Adrenal gland (tissue), 19 donors: ENCODE measurements at places on chromosomes 5 and 9. TPM values are rescaled to one million over a fixed set of nuclear protein-coding genes. Genes with fewer than 3 reads are reported as not detected.

DNA sequence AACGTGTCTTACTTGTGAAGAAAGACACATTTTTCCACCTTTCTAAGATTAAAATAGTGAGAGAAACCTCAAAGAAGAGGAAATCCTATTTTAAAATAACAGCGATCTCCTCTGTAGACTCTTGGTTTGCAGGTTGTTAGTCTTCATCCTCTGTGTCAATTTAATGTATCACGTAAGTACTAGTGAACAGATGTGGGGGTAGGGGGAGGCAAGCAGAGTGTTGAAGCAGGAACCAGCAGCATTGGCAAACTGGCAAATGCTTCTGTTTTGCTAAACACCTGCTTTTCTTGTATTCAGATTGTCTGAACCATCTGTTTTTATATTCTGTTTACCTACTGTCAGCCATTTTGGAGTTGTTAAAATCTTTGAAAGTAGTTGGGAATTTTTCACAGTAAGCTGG, 159.3 kb upstream of the TLX3 start:
- DNase-seq: no peak

DNA sequence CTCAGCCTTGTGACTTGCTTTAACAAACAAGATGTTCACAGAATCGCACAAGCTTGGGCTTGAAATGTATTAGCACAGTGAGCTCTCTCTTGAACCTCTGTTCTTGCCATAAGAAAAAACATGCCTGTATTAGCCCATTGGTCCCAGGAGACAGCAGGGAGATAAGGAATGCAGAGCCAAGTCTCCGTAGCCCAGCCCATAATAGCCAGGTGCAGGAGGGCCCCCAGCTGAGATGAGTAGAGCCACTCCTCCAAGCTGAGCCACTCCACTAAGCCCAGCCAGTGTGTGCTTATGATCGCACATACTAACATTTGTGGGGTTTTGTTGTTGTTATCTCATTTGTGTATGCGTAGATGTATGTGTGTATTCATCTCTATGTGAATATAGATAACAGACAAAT, 21.6 kb upstream of the SVEP1 start:
- no peak for DNase-seq

GRCh38 chr9:130589754-130590153, 10.4 kb downstream of the FUBP3 start:
- no peak for DNase-seq

GRCh38 chr9:18748251-18748701, 274.3 kb downstream of the ADAMTSL1 start:
- DNase-seq: no peak

GRCh38 chr5:151555760-151556576, 35.2 kb downstream of the FAT2 start:
- no peak for DNase-seq

DNA sequence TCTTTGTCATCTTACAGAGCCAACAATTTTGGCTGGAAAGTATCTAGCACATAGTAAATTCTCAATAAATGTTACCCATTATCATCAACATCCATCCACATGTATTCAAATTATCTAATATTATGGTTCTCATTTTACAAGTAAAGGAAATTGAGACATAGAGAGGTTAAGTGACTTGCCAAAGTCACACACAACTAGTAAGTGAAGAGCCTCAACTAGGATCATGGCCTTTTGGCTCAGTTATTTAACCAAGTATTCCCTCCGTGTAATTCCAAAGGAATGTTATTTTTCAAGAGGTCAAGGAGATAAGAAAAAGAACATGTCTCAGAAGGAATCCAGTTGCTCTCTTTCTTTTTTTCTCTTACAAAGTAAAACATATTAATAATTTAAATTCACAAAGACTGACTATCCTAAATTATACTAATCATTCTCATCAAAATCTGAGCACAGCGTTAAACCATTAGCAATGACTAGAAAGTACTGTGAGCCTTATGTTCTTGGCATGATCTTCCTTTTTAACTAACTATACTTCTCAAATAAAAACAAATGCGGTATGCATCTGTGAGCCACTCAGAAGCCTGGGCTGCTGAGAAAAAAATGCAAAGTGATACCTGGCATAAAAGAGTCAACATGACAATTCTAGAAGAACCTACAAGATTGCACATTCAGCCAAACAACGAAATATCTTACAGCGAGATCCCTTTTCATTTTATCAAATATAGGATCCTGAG, 350.9 kb downstream of the GLIS3 start:
- DNase-seq: no peak

CDH9 gene
- 0.41 TPM for total RNA-seq

OR13F1 gene
- not detected for total RNA-seq

LHX3 gene
- not detected for total RNA-seq

PRSS3 gene
- total RNA-seq: 2.6 TPM
